CD4-positive, alpha-beta T cell treated with Interferon alpha-2 for 1 hour (primary cell): ENCODE measurements at places on chromosomes 1 and 21.

DNA sequence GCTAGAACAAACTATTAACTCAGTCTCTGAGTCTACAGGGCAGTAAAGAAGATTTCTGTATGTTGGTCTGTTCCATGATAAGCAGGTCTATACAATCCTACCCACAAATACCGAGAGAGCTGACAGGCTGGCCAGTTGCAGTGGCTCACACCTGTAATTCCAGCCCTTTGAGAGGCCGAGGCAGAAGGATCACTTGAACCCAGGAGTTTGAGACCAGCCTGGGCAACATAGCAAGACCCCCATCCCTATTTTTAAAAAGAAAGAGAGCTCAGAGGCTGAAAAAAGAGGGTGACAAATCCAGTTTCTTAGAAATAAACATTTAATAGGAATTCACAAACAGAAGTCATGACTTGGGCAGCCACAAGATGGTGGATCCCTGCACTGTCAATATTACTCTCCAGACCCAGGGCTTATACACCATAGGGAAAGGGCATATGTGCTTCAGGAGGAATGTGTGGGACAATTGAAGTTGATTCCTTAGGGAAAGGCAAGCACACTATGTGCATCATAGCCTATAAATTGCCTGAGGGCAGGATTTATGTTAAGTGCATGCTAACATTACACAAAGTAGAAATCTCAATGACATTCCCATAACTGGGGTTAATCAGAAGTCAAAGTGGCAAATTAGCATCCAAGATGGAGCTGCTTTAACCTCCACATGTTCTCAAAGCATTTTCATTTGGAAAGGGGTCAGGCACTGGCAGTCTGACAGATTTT, 66.8 kb downstream of the SLC16A1 start:
- no peak for DNase-seq

GRCh38 chr21:37368541-37369279, 2.1 kb downstream of the DYRK1A start:
- peak; percentile 12 for DNase-seq

- DNase-seq, result no peak
These were observed 1.2 kb upstream of the DHCR24 start for GRCh38 chr1:54888080-54888733.

GRCh38 chr1:201739492-201740085, 89.4 kb upstream of the IPO9 start:
- DNase-seq, result peak; percentile 61

- DNase-seq, result no peak
These were observed 51.7 kb downstream of the WNT9A start for GRCh38 chr1:227895828-227896685.

GRCh38 chr1:81374481-81374880, 426.3 kb upstream of the ADGRL2 start:
- no peak for DNase-seq

DNA sequence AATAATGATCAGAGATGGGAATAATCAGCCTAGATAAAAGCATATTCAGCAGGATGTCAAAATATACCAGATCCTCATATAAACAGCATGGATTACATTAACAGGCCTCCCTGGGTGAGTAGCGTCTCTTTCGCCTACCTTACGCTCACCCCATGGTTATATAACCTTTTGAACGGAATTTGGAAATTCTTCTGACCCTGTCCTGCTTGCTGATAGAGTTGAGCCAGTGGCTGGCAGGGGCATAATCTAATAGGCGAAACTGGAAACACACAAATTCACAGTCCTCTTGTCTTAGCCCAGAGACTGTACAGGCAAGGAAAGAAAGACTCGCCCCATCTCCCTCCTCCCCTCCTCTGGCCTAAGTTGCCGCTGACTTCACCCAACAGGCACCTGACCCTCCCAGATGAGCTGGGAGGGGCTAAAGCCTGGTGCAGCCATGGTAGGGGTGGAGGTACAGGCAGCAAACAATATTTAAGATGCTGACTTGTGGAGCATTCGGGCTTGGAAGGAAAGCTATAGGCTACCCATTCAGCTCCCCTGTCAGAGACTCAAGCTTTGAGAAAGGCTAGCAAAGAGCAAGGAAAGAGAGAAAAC, at the start of gene ANGPTL7:
Gene ANGPTL7, plus strand, starts transcription at position 498 of the 594 bp plus-strand sequence. CDS start 225 bp downstream, outside the sequence.
- DNase-seq, result no peak

DNA sequence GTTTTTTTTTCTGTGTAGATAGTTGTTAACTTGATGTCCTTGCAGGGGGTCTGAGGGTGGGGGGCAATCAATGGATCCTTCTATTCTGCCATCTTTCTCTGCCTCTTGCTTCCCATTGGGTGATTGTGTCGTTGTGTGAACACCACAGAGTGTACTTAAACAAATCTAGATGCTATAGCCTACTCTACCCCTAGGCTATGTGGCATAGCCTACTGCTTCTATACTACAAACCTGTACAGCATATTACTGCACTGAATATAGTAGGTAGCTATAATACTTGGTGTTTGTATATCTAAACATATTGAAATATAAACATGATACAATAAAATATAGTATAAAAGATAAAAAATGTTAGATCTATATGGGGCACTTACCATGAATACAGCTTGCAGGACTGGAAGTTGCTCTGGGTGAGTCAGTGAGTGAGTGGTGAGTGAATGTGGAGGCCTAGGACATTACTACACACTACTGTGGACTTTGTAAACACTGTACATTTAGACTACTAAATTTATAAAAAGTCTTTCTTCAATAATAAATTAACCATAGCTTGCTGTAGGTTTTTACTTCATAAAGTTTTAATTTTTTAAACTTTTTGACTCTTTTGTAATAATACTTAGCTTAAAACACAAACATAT, 105.4 kb downstream of the CENPF start:
- no peak for DNase-seq

- peak; percentile 93 for DNase-seq
These were observed 9.8 kb upstream of the TSPAN2 start for GRCh38 chr1:115098979-115099692.

DNA sequence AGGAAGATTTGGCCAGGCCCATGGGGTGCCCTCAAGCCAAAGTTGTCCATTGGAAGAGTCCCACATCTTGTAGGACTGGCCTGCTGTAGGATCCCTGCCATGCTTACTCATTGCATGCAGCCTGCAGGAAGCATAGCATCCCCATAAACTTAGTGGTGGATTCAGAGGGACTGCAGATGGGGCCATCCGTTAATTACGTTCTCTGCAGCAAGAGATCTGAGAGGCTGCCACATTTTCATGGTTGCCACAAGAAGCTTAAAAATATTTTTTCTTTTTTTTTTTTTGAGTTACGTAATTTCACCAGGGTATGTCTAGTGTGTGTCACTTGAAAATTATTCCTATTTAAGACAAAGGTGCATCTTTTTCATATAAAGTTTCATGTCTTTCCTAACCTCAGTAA, 329.7 kb upstream of the USP24 start:
- DNase-seq, result no peak

DNA sequence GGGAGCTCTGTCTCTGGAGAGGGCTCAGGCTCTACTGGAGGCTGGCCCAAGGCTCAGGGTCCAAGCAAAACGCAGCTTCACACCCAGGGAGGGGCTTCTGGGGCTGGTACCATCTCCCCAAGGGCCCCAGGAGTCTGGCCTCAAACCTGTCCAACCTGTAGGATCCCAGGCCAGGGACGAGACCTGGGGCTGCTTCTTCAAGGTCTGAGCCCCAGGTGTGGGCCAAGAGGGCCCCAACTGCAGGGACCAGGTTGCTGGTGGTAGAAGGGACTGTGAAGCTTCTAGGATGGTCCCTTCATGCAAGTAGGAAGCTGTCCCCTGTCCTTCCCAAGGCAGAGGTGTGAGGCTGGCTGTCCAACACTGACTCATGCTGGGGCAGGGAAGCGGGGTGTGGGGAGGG, 7.8 kb upstream of the MMEL1 start:
- no peak for DNase-seq

DNA sequence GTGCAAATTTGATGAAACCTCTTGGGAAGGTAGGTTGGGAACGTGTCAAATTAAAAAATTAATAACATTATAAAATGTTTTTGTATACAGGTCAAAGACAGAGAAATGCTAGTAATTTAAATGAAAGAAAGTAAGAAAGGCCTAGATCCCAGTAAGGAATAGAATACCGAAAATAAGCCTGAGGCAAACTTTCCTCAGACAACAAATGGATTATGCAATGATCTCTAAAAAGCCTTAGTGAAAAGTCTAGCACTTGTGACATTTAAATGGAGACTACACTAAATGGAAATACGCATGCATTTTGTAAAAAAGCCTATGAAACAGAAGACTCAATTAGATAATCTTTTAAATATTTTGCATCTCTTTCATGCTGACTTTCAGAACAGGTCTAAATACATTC, 138.5 kb upstream of the ZNHIT6 start:
- no peak for DNase-seq

- no peak for DNase-seq
These were observed 235.3 kb upstream of the C1orf105 start for GRCh38 chr1:172185211-172185610.

DNA sequence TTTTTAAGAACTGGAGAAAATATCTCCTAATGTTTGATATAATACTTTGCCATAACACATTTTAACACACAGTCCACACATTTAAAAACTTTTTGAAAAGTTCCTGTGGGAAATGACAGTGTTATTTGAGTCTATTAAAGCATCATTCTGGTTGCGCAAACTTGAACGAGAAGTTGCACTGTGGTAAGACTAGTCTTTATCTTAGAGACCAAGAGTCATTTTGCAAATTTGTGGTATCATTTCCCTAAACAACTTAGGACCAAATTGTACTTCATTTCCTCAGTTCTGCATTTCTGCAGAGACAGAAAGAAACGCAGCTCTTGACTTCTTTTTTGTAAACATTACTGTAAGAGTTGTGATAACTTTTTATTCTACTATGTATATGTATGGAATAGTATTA, at the start of gene RGS18:
Gene RGS18, plus strand, starts transcription at position 282 of the 400 bp plus-strand sequence. CDS start 176 bp downstream, outside the sequence.
- DNase-seq, result peak; percentile 23

DNA sequence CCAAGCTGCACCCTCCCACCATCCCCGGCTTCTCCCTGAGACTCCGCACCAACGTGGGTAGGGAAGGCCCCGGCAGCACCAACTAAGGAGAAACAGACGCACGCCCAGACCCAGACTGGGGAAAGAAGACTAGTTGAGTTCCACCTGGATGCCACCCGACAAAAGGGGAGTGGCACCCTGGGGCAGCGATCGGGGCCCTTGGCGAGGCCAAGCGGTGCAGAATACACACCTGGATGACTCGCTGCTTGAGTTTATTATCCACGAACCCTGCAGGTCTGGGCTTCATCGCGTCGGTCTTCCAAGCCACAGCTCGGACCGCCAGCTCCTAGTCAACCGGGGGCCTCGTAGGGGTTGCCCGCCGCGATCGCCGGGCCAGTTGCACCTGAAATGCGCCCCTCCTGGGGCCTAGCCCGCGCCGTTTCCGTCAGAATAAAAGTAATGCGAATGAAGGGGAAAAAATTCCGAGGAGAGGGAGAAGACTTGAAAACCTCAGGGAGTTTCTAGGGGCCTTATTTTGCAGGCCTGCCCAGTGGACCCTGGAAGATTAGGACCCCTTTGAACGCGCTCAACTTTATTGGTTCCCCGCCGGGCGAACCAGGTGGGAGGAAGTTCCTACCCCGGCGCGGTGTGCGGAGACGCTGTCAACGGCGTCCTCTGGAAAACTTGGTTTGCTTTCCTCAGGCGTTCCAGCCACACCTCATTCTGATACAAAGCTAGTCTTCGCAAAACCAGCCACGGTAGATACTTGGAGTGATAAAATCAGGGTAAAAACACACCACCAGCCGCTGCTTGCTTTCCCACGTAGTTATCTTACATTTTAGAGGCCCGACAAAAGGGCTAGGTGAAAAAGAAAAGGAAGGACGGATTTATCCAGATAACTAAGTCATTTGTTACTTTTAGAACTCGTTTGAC, at the start of gene NVL:
Gene NVL, minus strand, starts transcription at position 331 of the 912 bp plus-strand sequence. Its CDS starts 45 bp downstream, at position 286.
- DNase-seq, result peak; percentile 75

- no peak for DNase-seq
These were observed 22.5 kb upstream of the KCNE1 start for GRCh38 chr21:34534522-34534921.

DNA sequence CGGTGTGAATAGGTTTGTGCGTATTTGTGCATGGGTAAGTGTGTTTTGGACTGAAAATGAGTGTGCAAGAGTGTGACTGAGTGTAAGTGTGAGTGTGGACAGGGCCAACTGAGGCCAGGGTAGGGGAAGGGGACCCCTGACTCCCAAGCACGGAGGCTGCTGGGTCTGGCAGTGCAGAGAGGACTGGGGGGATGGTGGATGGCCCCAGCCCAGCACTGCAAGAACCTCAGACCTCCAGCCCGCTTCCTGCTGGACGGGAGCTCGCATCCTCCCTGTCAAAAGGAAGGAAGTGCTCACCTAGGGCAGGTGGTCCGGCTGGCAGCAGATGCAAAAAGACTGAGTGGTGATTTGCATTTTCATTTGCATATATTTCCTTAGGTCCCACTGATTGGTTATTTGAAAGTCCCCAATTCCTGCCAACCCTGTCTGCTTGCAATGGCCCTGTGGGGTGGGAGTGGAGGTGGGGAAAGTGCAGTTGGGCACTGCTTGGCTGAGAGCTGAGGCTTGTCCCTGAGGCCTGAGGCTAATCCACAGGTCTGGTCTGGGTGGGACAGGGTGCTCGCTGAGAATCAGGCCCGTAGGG, 42.8 kb upstream of the CASZ1 start:
- DNase-seq, result no peak

DNA sequence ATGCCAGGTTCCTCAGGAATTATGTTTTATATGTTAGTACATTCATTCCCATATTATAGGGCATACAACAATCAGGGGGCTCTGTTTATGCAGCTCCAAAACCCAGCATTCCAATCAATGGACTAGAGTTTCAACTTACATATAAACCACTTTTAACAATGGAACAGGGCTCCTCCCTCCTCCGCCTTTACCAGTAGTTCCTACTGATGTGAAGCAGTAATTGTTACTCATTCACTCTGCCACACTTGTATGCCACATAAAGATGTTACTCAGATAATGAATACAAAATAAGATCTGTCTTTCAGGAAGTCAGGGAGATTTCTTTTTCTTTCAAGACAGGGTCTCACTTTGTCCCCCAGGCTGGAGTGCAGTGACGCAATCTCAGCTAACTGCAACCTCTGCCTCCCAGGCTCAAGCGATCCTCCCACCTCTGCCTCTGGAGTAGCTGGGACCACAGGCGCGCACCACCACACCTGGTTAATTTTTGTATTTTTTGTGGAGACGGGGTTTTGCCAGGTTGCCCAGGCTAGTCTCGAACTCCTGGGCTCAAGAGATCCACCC, 17.1 kb downstream of the ZNF281 start:
- DNase-seq, result no peak

GRCh38 chr1:90708826-90709225, 8.3 kb downstream of the BARHL2 start:
- DNase-seq, result no peak

DNA sequence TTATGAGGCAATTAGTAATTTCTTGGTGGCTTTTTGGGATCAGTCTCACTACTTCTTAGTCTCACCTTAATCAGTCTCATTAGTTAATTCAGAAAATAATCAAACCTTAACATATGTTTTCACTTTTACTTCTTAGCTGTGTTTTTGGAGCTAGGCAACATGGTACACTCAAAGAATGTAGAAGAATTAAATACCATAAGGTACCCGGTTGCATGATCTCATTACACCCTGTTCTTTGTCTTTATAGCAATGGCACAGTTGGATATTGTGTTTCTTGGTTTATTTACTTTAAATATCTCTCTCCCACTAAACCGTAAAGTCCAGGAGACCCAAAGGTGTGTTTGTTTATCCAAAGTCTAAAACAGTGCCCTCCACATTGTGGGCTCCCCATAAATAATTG, 132.3 kb downstream of the TNFSF18 start:
- DNase-seq, result no peak
